ENCODE measurements at places on chromosomes 1 and 21. TPM values are rescaled to one million over a fixed set of nuclear protein-coding genes. Genes with fewer than 3 reads are reported as not detected.

GRCh38 chr1:96002201-96002600 is 719.4 kb upstream of the PTBP2 start:
- no peaks in the 10 kb centered on the region for H3K4me1 ChIP-seq
- no peak overlapping the region for H3K4me3 ChIP-seq
- no peaks in the 10 kb centered on the region for H3K36me3 ChIP-seq
- no peaks in the 10 kb centered on the region for H3K27me3 ChIP-seq

GRCh38 chr1:90969241-90969640 is 52.6 kb downstream of the ZNF644 start:
- H3K4me1 ChIP-seq, result no peaks in the 10 kb centered on the region
- no peaks in the 10 kb centered on the region for H3K27me3 ChIP-seq
- no peak overlapping the region for H3K27ac ChIP-seq
- H3K4me3 ChIP-seq, result no peak overlapping the region
- no peak for DNase-seq
- peaks cover 15% of the 10 kb centered on the region for H3K36me3 ChIP-seq

- H3K4me1 ChIP-seq, result no peaks in the 10 kb centered on the region
- no peak overlapping the region for H3K4me3 ChIP-seq
- DNase-seq, result no peak
- H3K27me3 ChIP-seq, result no peaks in the 10 kb centered on the region
- H3K36me3 ChIP-seq, result no peaks in the 10 kb centered on the region
Measured at GRCh38 chr1:61329556-61329955, 247.2 kb downstream of the NFIA start.

DNA sequence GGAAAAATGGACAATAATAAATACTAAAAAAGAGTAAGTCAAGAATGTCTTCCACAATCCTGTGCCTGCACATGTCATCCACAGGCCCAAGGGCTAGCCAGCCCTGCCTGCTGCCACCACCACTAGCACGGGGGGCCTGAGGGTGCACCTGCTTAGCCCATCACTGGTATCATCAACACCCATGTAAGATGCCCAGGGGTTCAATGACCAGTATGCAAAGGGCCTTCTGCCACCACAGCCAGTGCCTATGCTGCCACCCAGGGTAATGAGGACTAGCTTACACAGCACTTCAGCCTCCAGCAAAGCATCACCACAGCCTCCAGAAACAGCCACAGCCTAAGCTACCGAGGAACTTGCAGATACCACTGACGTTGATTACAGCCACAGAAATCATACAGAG is 46.3 kb downstream of the POFUT2 start:
- H3K27ac ChIP-seq, result no peak overlapping the region
- peaks cover 21% of the 10 kb centered on the region for H3K27me3 ChIP-seq
- no peaks in the 10 kb centered on the region for H3K36me3 ChIP-seq
- H3K4me3 ChIP-seq, result no peak overlapping the region
- H3K4me1 ChIP-seq, result peaks cover 2% of the 10 kb centered on the region
- no peak for DNase-seq

DNA sequence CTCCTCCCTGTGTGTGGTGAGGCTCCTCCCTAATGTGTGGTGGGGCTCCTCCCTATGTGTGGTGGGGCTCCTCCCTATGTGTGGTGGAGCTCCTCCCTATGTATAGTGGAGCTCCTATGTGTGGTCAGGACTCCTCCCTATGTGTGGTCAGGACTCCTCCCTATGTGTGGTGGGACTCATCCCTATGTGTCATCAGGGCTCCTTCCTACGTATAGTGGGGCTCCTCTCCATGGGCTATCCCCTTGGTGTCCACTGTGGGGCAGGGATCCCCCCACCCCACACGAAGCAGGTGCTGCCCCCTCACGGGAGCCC is 29.6 kb downstream of the PRSS38 start:
- peaks cover 8% of the 10 kb centered on the region for H3K4me1 ChIP-seq
- H3K27me3 ChIP-seq, result peaks cover 4% of the 10 kb centered on the region
- H3K27ac ChIP-seq, result peak overlapping the region; percentile 50
- H3K4me3 ChIP-seq, result no peak overlapping the region

DNA sequence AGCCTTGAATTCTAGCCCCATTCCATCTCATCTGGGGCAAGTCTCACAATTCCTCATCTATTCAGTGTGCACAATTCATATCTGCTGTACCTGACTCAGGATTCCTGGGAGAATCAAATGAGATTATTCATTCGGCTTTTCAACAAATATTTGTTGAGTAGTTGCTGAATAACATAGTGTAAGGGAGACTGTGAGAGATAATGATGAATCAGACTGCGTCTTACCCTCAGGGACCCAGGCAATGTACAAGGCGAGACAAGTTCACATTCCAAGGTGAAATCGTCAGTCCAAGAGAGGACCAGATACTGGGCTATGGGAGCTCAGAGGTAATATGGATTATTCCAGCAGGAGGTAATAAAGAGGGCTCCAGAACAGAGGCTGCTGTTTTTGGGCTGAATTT is 67.8 kb upstream of the SMYD2 start:
- no peaks in the 10 kb centered on the region for H3K36me3 ChIP-seq
- no peak overlapping the region for H3K27ac ChIP-seq
- no peak overlapping the region for H3K4me3 ChIP-seq
- H3K4me1 ChIP-seq, result peaks cover 4% of the 10 kb centered on the region

GRCh38 chr21:39003982-39004633 is 179.1 kb downstream of the PSMG1 start:
- H3K4me1 ChIP-seq, result peaks cover 7% of the 10 kb centered on the region
- no peaks in the 10 kb centered on the region for H3K27me3 ChIP-seq
- no peak overlapping the region for H3K27ac ChIP-seq
- no peak overlapping the region for H3K4me3 ChIP-seq
- no peaks in the 10 kb centered on the region for H3K36me3 ChIP-seq
- no peak for DNase-seq

HES2 gene
- not detected for total RNA-seq

CELA3A gene
- total RNA-seq, result 15.6 TPM

TBX19 gene
- total RNA-seq, result 3.1 TPM

DNA sequence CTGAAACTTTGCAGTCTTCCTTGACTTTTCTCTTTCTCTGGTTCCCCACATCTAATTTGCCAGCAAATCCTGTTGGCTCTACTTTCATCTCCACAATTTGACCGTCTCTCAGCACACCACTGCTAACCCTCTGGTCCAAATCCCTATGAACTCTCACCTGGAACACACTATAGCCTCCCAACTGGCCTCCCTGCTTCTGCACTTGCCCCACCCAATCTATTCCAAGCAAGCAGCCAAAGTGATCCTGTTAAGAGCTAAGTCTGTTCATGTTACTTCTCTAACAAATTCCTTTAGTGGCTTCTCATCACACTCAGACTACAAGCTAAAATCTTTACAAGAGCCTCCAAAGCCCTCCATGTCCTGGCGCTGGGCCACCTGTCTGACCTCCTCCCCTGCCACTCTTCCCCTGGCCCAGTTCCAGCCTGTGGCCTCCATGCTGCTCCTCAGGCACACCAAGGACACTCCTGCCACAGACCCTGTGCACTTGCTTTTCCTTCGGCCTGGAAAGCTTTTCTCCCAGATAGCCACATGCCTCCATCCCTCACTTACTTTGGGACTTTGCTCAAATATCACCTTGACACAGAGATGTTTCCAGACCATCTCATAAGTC is 104.1 kb downstream of the DTL start:
- H3K27me3 ChIP-seq, result no peaks in the 10 kb centered on the region
- no peak overlapping the region for H3K4me3 ChIP-seq
- H3K4me1 ChIP-seq, result no peaks in the 10 kb centered on the region
- no peak overlapping the region for H3K27ac ChIP-seq
- DNase-seq, result no peak
